ENCODE measurements at places on chromosomes 6 and 20. TPM values are rescaled to one million over a fixed set of nuclear protein-coding genes. Genes with fewer than 3 reads are reported as not detected.

PHACTR3 gene
- not detected for polyA plus RNA-seq

SDC4 gene
- not detected for polyA plus RNA-seq

GNAS-AS1 gene
- polyA plus RNA-seq: 0.35 TPM

ID4 gene
- not detected for polyA plus RNA-seq

TFAP2C gene
- polyA plus RNA-seq: not detected

NKAIN4 gene
- not detected for polyA plus RNA-seq

OR2J3 gene
- polyA plus RNA-seq: not detected

ANGPT4 gene
- polyA plus RNA-seq: not detected

SYNDIG1 gene
- polyA plus RNA-seq: not detected

All from naive B cell (primary cell).